AG09309 (cell line): ENCODE measurements at places on chromosomes 11 and 22.

- no peak for DNase-seq
Measured at GRCh38 chr11:72216638-72217037, at the start of gene FOLR2. Gene FOLR2 (plus strand): TSS chr11:72216794. CDS start chr11:72218585, 1,791 bp downstream.

- DNase-seq: no peak
Measured at GRCh38 chr11:43577566-43578264, 102.8 kb upstream of the HSD17B12 start.

DNA sequence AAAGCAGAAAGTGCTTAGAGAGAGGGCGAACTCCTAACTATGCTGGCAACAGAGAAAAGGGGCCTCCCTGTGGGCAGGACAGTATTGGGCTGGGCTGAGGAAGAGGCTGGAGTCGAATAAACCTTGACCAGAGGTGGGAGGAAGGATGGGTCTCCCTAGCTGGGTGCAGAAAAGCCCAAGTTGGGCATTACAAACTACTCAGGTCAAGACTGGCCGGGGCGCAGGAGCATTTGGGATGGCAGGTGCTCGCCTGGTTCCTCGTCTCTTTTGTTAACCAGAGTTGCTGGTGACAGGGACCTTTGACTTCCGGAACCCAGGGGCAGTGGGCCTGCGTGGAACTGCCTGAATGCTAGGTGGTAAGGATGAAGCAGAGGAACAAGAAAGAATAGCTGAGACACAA, 80.3 kb upstream of the SHISAL1 start:
- no peak for DNase-seq

DNA sequence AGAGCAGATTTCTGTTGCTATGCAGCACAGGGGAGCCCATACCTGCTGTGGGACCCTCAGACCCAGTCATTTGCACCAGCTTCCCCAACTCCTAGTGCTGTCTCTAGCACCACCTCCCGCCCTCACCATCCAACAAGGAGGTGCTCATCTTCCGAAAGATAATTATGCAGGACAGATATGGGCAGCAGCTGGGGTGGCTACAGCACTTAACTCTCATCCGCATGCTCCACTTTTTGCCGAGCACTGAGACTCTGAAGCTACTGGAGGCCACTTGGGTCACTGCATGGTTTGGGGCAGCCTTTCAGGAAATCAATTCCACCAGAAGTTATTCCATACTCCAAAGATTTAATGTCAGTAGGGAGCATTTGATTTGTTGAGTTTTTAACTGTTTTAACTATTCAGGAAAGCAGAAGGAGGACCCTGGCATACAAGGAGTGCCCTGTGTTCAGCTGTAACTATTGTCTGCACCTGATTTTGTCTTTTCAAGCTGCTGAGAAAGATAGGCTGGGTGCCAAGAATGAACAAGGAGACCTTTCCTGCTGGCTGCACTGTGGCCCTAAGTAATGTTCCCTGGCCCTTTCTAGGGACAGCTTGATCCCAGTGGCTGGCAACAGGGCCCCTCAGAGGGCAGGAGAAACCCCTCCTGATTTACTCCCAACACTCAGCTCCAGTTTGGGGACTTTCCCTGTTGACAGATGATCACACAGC, 67.3 kb upstream of the CSNK2A3 start:
- no peak for DNase-seq

- DNase-seq: peak; percentile 80
Measured at GRCh38 chr11:70399681-70400112, 1.4 kb downstream of the CTTN start.

DNA sequence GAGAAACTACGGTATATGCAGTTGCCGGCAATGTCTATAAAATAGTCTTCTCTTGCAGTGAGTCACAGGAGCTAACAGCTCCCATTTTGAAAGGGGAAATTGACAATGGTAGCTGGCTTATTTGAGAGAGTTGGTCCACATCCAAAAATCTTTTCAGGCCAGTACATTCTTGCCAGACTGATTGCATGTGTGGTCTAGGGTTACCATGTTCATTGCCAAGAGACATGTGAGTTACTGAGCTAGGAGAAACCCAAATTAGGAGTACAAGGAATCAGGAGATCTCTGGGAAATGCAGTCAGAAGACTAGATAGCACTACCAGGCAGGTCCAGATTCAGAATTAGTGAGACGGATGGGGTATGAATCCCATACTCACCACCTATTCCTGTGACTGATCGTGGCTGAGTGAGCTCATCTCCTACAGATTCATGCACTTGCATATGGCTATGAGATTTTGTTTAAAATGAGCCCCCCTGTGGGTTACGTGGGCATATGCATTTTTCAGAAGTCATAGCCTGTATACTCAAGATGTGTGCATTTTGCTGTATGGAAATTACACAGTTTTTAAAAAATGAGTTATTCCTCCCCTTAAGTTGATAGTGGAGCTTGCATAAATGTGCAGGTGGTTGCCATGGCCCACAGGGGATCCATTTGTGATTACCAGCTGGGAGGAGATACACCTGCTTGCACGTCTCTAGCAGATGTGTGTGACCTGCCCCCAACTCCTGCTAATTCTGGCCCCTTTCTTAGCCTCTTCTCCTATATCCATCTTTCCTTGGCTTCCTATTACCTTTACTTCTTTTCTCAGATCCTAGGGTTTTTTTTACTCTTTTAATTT, 102.7 kb downstream of the COMMD9 start:
- peak; percentile 59 for DNase-seq

- peak; percentile 35 for DNase-seq
Measured at GRCh38 chr11:103959279-103959942, 77.0 kb upstream of the DDI1 start.

DNA sequence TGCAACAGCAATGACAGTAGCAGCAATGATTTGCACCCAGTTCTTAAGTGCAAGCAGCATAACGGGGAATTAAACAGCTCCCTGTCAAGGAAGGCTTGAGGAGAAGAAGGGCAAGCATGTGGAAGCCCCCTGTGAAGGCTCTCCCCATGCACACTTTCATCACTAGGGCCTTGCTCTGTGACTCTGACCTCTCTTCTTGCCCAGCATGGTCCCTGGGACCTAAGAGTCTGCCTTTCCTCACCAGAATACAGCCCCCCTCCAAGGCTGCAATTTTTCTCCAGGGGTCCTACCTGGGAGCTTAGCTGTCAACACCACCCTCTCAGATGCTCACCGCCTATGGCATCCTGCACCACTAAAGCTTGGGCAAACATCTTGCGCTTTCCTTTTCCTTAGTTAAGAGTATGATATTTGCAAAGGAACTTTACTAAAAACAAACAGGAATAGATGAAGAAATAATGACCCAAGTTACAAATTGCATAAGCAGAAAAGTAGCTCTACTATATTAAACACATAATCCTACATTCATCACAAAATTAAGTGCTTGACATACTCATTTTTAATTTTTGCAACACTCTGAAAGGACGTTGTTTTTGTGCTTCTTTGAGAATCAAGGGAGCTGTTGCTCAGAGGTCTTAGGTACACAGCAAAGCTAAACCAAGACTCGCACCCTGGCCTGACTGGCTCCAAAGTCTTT, 187.6 kb downstream of the ADAMTS15 start:
- DNase-seq: no peak

DNA sequence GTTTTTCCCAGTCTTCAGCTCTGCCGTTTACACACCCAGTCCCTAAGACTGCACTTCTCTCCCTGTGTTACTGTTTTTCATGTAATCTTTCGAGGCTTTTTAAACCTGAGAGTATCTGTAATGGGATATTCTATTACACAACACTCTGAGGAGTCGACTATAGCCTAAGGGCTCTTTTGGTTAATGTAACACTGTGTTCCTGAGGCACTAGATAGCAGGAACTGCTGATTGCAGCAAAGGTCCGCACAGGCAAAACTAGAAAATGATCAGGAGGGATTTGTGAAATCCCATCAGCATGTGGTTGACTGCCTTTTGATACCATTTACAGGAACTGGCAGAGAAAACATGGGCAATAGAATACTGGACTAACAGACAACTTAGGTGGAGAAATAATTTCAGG, 512.3 kb upstream of the RAG2 start:
- no peak for DNase-seq

DNA sequence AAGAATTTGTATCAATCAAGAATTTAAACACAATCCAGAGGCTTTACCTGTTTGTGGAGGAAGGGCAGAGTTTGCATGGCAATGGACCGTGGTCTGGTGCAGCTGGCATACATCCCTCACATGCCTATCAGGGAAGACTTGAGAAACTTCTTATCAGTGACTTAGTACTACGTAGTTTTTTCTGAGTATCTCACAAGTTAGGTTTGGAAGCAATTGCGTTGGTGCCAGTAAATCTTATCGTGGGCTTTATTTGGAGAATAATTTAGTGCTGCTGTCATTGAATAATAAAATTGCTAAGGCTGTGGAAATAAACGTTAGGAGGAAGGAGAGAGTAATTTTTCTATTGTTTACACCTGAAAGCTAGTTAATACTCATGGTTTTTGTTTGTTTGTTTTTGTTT, 72.3 kb downstream of the PRMT3 start:
- DNase-seq: no peak

DNA sequence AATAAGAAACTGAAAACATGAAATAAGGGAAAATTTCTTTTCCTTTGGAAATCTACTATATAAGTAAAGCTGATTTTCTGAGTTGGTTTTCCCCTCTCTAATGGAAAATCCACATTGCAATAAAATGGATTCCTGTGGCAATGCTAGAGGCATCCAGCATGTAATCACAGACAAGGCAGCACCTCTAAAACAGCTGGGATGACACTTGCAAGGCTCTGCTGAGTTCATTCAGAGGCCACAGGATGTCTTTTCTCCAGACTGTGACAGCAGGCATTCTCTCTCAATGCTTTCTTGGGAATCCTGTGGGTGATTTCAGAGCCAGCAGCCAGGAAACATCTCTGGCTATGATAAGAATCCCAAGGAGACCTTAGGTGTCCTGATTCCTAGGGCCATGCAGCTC, 201.3 kb upstream of the BLID start:
- DNase-seq: peak; percentile 52

DNA sequence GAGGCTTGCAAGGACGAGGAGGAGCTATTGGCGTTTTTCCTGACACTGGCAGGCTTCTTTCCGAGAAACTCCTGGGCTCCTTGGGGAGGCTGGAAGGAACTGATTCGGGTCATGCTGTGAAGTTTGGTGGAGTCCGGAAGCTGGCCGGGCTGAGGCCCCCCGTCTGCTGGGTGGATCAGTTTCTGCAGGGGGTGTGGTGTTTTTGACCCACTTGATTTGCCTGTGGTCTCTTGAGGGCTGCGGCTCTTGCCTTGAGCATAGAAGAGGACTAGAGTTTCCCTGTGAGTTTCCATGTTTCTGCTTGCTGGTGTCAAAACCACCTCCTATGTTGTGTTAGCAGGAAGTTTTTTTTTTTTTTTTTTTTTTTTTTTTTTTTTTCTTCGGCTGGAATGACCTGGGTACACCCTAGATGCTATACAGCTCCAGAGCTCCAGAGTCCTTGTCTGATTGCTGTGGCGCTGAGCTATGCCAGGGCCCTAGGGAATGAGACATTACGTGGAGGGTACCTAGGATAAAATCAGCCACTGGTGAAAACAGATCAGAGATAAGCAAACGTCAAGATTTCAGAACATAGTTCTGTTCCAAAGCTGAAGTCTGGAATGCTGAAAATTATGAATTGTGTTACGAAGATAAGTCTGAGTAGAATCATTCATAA, 728 bp downstream of the TBC1D22A start:
- no peak for DNase-seq

GRCh38 chr11:132078264-132079076, 708.1 kb downstream of the NTM start:
- DNase-seq: no peak

DNA sequence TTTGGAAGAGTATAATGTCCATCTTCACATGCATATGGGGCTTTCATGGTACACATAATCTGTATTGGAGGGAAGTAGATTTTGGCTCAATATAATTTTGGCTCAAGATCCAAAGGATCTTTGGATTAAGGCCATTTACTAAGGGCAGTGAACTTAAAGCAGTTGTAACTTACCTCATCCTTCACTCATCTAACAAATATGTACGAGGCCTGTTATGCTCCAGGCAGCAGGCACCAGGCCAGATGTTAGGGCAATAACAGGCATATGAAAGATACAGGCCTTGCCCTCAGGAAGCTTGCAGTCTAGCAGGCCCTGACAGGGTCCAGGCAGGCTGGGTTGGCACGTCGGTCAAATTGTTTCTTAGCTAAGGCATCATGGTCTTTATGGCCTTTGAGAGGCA, 44.6 kb downstream of the LIF start:
- DNase-seq: no peak

GRCh38 chr11:69599502-69599901, 41.5 kb upstream of the CCND1 start:
- DNase-seq: peak; percentile 34

DNA sequence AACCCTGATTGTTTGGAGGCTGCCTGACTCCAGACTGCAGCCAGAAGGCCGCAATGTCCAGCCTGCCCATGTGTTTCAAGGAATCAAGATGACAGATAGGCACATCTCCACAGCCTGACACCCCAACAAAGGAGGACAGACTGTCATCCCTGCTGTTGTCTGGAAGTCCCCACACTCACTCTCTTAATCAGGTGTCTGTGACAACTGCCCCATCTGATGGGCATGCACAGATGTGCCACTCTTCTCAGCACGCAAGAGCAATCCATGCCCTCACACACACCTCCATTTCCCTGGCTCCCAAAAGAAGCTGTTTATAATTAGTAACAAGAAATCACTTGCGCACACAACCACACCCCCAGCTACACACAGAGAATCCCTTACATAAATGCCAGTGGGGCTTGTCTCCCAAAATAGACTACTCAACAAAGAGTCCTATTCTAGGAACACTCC, 117.6 kb downstream of the C11orf58 start:
- DNase-seq: no peak

DNA sequence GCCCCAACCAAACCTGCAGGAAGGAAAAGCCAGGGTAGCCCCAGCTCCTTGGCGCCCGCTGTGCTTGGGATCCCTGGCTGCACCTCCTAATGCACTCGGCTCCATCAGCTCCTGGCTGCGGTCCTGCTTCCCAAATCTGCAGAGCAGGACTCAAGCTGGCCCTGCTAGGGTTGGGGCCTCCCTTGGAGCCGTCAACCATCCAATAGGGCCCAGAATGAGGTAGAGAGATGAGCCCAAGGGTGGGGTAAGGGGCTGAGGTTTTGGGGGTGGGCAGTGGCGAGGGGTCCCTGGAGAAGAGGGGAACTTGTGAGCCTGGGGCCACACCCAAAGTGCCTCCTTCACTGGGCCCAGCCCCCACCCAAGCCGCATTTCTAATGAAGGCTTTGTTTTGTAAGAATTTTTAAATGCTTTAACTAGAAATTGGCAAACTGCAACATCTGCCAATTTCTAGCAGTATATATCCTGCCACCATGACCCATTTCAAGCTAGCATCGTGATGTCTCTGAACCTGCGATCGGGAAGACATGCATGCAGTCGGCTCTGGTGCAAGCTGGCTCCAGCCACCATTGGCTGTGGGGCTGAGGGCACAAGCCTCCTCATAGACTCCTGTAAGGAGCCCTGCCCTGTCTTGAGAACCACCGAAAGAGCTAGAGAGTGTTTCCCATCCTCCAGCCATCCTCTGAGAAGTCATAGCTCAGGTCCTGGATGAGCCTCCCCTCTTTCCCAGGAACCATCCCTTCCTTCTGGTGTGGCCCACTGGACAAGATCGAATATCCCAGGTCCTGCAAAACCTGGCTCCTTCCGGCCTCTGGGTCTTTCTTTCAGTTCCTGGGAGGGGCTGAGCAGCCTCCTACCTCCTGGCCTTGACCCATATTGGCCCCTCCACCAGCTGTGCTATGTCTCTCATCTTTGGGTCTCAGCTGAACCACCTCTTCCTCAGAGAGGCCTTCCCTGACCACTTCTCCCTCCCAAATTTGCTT, 15.5 kb downstream of the C1QTNF6 start:
- no peak for DNase-seq

GRCh38 chr11:130170345-130170744, 10.8 kb downstream of the ST14 start:
- DNase-seq: no peak

- no peak for DNase-seq
Measured at GRCh38 chr11:102320679-102321078, 3.4 kb downstream of the BIRC3 start.

- DNase-seq: no peak
Measured at GRCh38 chr11:26418386-26418912, 86.5 kb downstream of the ANO3 start.
